ENCODE measurements at places on chromosomes 2 and 18. TPM values are rescaled to one million over a fixed set of nuclear protein-coding genes. Genes with fewer than 3 reads are reported as not detected.

The DNER gene
- polyA plus RNA-seq, result 7.5 TPM

The ABCG8 gene
- polyA plus RNA-seq, result 24.3 TPM

The ABCG5 gene
- 35.8 TPM for polyA plus RNA-seq

DNA sequence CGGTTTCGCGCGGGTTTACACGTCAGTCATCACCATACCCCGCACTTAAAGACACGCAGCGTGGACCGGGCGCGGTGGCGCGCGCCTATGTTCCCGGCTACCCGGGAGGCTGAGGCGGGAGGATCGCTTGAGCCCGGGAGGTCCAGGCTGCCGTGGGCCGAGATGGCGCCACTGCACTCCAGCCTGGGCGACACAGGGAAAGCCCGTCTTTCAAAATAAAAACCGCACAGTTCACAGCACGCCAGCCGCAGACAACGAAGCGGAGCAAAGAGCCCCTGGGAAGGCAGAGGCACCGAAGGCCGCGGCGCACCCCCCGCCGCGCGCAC is 328 bp downstream of the DTYMK start:
- no peak for DNase-seq

DNA sequence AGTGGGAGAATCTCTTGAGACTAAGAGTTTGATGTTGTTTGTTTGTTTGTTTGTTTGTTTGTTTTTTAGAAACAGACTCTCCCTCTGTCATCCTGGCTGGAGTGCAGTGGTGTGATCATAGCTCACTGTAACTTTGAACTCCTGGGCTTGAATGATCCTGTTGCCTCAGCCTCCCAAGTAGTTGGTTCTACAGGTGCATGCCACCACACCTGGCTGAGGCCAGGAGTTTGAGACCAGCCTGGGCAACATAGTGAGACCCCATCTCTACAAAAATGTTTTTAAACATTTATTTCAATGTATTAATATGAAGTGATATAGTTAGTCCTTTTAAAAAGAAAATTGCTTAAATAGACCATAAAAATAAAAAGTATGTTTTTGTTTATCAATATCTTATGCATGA is 35.6 kb downstream of the MAP3K19 start:
- no peak for DNase-seq

- no peak for DNase-seq
Observed at GRCh38 chr2:23691106-23691470, 235.8 kb downstream of the ATAD2B start.

GRCh38 chr2:115374981-115375380 is 932.5 kb downstream of the DPP10 start:
- DNase-seq, result no peak

GRCh38 chr2:178304333-178304732 is 110.0 kb downstream of the OSBPL6 start:
- no peak for DNase-seq

- DNase-seq, result no peak
Observed at GRCh38 chr18:47935321-47936055, 5.0 kb upstream of the SMAD2 start.

- DNase-seq, result no peak
Observed at GRCh38 chr2:11855064-11855760, 108.8 kb downstream of the LPIN1 start.

GRCh38 chr2:239762655-239763269 is 262.4 kb downstream of the NDUFA10 start:
- no peak for DNase-seq

- no peak for DNase-seq
Observed at GRCh38 chr2:234670052-234670451, 173.2 kb upstream of the ARL4C start.

GRCh38 chr18:58496231-58496630 is 132.7 kb downstream of the ALPK2 start:
- no peak for DNase-seq

DNA sequence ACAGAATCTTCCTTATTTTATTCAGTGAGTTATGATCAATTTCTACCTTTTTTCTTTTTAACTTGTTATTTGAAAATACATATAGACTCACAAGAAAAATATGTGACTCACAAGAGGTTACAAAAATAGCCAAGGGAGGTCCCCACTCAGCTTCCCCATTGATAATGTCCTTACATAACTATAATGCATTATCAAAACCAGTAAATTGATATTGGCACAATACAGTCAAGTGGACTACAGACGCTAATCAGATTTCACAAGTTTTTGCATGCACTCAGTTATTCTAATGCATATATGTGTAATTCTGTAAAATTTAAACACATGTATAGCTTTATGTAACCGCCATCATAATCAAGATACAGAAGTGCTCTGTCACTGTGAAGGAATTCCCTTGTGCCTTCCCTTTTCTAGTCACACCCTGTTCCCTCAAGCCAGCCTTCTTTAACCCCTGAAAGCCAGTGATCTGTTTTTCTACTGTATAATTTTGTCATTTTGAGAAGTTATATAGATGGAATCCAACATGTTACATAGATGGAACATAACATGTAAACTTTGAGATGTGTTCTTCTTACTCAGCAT is 118.4 kb downstream of the ALMS1 start:
- DNase-seq, result no peak

DNA sequence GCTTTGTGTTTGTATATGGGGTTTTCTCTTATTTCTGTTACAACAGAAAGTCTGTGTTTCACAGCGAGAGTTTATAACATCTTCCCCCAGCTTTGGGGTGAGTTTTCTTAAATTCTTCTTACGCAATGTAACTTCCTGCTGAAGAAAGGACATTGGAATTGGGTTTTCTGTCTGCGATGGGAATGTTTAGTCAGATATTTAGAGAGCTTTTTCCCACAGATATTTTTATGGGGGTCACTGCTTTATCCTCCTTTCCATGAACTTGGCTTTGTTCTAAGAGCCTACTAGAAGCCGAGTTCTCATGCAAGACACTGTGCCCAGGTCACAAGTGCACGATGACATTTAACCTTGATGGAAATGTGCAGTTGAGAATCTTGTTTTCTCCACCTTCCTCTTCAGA is 22.1 kb downstream of the B3GNT2 start:
- DNase-seq, result no peak

DNA sequence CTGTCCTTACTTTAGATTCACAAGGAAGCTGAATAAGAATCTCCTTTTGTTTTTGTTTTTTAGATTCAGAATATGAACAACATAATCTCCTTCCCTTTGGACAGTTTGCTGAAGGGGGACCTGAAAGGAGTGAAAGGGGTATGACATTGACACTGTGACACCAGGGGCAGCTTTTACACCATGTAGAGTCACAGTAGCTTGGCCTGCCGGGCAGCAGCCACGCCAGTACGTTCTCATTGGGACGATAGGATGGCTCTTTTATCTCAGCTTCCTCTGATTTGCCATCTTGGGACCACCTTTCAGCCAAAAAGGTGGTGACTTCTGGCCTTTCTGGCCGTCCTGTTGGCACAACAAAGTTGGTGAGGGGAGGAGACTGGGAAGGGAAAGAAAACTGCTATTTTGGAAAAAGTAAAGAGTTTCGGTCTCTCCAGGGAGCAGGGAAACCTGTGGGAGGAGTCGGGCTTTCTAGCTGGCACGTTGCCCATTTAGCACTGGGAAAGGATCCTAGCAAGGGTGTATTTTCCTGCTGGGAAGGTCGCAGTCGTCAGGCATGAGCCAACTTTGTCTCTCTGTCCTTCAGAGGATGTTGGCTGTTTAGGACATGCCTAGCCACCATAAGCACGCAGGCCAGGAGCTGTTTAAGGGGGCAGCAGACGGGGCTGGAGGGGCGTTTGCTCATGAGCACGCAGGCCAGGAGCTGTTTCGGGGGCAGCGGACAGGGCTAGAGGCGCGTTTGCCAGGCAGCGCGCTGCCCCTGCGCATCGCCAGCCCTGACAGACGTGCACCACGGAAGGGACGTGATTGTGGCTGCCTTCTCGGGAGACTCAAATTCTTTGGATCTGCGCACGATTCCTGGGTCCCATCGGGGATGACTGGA is 104.6 kb downstream of the ITGB1BP1 start:
- no peak for DNase-seq
